ENCODE measurements at places on chromosomes 2 and 18.
A peak's percentile ranks its signal among the peaks of the same experiment; 100 is the strongest.

- DNase-seq, result no peak
Measured at GRCh38 chr2:74399785-74400184, 19.7 kb upstream of the DCTN1 start.

DNA sequence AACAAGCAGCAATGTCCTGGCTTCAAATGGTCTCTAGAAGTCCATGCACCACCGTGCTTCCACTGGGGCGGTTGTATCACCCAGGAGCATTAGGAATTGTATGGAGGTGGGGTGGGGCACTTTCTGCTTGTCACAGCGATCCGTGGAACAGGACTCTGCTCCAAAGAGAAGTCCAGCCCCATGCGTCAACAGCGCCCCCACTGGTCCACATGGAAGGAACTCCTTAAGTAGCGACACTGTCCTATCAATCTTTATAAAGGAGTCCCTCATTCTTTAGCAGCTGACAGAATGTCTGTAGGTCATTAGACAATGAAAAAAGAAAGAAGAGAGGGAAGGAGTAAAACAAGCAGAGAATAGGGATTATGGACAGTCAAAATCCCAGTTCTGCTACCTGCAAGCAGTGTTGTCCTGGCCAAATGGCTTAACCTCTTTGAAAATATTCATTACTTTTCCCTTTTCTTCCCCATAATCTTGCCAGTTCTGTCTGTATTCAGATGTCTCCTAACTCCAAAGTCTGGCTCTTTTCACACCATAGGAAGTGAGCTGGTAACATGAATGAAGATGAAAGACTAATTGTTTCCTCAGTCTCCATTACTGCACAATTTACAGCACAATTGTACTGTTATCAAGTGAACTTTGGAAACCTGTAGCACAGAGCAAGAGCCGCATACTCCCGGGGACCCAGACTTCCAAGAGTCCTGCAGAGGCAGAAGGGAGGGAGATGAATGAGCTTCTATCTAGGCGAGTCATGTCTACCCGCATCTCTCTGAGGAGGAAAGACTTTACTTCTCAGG lies 9.9 kb downstream of the NFE2L2 start:
- no peak for DNase-seq

GRCh38 chr2:26969077-26969844 lies 1.2 kb upstream of the MAPRE3 start:
- no peak for DNase-seq

- no peak for DNase-seq
Measured at GRCh38 chr2:231185886-231186285, 12.5 kb upstream of the ARMC9 start.

DNA sequence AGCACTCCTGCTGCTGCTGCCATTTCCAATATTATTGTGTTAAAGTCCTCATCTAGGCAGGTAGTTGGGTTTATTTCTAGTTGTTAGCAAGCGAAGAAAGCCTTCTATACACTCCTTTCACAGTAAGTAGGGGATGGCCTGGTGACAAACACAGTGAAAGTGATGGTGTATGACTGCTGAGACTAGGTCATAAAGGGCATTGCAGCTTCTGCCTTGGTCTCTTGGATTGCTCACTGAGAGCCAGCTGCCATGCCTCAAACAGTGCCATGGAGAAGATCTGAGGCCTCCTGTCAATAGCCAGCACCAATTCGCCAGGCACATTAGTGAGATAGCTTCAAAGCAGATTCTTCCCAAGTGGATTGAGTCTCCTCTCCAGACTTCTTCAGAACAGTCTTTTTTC lies 27.6 kb upstream of the MSTN start:
- DNase-seq, result no peak

- DNase-seq, result no peak
Measured at GRCh38 chr2:169716238-169716886, 17.3 kb upstream of the KLHL23 start.

- no peak for DNase-seq
Measured at GRCh38 chr2:144595279-144595678, 75.4 kb upstream of the ZEB2 start.

- no peak for DNase-seq
Measured at GRCh38 chr2:103233691-103234090, 471.9 kb downstream of the TMEM182 start.

GRCh38 chr2:197128897-197129296 lies 181.7 kb downstream of the ANKRD44 start:
- DNase-seq, result no peak

DNA sequence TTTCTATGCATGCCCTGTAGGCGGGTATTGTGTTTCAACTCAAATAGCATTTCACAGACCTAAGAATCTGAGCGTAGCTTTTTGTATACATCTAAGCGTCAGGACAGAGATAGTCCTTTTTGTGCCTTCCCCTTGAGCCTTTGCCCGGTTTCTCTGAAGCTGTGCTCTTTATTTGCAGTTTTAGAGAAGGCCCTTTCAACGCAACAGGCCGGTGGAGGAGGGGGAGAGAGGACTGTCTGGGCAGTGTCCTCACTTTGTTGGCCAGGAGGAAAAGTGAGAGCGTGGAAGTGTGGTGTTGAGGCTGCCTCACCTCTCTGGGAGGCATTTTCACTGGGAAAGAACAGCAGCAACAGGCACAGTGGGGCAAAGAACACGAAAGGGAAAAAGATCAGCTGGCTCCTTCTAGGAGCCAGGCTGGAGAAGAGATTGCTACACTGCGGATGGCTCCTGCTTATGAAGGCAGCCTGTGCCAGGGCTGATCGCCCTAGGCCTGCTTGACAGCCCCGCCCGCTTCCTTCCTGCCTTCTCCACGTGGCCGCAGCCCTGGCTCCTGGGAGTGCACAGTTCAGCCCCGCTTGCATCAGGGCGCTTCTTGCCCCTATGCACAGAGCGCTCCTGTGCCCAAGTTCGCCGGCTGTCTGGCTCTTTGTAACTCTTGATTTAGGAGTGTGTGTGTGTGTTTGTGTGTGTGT lies 195.6 kb upstream of the POU3F3 start:
- DNase-seq, result peak; percentile 4

DNA sequence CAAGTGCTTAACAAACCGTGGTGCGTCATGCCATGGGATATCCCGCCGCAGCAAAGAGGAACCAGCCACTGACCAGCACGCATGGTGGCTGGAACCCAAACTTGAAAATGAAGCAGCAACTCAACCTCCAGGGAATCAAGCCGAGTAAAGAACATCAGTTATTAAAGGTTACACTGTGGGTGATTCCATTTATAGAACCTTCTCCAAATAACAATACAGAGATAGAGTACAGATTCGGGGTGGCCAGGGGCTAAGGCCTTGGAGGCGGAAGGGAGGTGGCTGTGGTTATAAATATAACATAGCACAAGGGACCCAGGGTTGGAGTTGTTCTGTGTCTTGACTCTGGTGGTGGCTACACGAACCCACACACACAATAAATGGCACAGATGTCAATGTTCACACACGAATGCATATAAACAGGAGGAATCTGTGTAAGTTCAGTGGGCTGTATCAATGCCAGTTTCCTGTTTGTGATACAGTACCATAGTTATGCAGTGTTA lies 123.1 kb downstream of the EIPR1 start:
- no peak for DNase-seq

- no peak for DNase-seq
Measured at GRCh38 chr2:216991563-216991962, 131.7 kb upstream of the TNP1 start.

DNA sequence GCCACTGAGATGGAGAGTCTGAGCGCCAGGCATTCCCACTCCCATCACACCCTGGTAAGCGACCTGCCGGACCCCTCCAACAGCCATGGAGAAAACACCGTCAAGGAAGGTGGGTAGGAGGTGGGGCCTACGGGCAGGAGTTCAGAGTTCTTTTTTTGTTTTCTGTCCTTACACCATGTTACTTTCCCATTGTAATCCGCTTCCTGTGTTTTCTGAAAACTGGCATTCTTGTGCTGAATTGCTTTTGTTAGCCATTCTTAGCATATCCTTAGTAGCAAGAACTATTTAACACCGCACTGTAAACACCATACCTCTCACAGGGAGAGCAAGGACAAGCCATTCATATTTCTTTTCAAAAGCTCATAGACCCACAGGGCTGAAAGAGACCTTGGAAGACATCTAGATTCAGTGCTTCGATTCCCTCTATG lies 46.2 kb downstream of the UNC80 start:
- no peak for DNase-seq

DNA sequence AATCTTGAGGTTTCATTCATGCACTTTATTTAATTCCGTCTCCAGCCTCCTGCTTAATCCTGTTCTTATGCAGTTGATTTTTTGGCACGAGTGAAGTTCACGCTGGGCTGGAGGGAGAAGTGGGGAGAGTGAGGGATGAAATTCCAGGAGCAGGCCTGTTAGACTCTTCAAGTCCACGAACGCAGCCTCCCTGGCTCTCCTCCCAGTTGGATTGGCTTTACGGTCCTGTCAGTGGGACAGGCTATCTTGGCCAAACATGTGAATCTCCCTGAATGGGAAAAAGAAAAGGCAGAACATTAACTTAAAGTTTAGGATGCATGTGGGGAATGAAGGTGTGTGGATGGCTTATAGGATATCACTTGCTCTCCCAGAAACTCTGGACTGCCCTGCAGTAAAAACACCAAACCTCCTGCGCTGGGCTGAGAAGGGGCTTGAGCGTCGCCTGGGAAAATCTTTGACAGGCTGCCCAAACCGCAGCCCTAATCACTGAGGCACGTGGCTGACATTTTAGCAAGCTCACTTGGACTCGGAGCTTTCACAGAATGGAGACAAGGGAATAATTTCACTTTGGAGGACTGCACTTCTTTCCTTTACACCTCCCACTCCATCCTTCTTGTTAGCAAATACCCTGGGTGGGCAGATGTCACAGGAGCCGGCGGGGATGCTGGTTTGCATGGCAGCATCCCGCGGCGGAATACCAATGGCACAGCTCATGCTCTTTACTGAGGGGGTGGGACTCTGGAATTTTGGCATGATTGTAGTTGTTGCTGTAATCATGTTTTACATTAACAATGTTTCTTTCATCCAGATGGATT lies 93.9 kb downstream of the ACKR3 start:
- no peak for DNase-seq

DNA sequence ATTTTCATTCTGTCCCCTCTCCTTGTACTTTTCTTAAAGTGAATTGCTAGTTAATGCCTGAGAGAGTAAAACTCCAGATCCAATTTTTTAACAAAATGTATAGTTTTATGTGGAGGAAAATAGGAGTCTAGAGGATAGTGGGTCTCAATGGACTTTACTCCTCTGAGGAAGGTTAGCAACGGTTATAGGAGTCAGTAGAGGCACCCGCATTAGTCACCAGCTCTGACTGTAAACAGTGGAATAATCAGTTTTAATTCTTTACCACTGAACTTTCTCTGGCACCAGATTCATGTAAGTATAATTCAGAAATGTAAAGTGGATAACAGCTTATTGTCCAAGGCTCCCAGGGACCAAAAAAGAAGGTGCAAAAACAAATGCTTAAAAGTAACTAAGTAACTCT lies 38.7 kb upstream of the HNMT start:
- DNase-seq, result no peak

GRCh38 chr2:8835279-8835678 lies 2.1 kb downstream of the KIDINS220 start:
- DNase-seq, result no peak

- no peak for DNase-seq
Measured at GRCh38 chr2:131827481-131828163, 299.9 kb downstream of the CCDC74A start.

DNA sequence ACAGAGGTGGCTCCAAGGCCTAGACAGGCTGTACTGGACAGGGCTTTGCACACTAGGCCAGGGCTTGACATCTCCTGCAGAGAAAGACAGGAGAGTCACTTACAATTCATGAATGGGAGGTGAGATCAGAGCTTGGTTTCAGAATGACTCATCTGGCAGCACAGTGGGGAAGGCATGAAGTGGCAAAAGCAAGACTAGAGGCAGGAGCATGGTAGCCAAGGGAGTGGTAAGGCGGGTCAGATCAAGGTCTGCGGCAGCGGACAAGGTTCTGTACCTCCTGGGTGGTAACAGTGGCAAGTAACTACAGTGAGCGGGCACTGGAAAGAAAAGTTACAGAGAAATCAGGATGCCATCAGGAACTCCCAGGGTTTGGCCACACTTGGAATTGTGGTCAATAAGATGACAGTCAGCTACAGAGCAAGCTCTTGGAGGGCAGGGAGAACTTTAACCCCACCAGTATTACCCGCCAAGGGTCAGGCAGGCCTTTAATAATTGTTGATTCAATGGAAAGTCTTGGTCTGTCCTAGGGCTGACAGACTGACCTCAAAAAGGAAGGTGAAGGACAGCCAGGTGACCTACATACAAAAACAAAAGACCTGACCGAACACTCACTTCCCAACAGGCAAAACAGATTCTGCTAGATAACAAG lies 5.7 kb downstream of the MCFD2 start:
- no peak for DNase-seq

- DNase-seq, result no peak
Measured at GRCh38 chr2:88136817-88137216, 9.0 kb upstream of the FABP1 start.

DNA sequence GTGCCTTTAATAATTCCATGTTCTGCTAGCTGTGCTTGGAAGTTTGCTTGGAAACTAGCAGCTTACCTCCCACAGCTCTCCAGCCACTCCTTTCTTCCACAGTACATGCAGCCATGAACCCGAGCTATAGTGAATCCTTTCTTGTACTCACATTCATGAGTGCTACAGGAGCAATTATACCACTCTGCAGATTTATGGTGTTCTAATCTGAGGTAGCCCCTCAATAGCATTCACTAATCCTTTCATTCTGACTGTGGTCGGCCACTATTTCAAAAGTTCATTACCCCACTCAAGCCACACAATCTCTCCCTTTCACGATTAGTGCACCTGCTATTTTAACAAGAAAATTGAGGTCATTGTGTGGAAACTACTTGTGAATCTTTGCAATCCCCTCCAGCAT lies 53.2 kb downstream of the CSRNP3 start:
- DNase-seq, result no peak

DNA sequence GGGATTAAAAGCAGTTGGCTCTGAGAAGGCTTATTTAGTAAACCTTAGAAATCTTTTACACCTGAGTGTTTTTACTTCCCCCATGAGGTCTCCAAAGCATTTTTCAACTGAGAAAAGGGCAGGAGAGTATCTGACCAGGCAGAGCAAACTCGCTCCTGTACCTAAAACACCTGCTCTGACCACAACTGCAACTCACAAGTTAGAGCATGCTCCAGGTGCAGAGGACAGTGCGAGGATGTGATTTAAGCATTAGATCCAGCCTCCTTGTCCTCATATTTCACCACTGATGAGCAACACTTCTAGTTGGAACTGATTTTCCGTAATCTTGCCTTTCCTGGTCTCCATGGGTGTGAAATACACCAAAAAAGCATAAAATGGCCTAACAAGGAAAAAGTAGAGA lies 34.5 kb upstream of the TBC1D8 start:
- DNase-seq, result no peak

DNA sequence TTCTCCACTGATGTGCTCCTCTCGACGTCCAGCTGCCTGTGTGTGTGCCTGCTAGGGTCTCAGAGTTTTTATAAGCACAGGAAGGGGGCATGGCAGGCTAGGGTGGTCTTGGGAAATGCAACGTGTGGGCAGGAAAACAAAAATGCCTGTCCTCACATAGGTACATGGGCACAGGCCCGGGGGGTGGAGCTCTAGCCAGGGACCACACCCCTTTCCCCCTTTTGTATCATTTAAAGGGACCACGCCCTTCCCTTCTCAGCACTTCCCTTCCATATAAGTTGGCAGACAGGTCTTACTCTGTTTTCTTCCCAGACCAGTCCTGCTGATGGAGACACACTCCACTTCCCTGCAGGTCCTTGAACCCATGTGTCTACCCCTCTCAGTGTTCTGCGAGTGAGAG lies 645.0 kb downstream of the CBLN2 start:
- DNase-seq, result no peak
